Large intestine (tissue), 12 donors: ENCODE measurements at places on chromosomes 3 and 15. TPM values are rescaled to one million over a fixed set of nuclear protein-coding genes. Genes with fewer than 3 reads are reported as not detected.

Gene COL6A5
- polyA plus RNA-seq, result 2.2 TPM

Gene SI
- polyA plus RNA-seq, result 722 TPM

Gene GPR156
- 0.33 TPM for polyA plus RNA-seq

Gene CFAP161
- 0.25 TPM for polyA plus RNA-seq

DNA sequence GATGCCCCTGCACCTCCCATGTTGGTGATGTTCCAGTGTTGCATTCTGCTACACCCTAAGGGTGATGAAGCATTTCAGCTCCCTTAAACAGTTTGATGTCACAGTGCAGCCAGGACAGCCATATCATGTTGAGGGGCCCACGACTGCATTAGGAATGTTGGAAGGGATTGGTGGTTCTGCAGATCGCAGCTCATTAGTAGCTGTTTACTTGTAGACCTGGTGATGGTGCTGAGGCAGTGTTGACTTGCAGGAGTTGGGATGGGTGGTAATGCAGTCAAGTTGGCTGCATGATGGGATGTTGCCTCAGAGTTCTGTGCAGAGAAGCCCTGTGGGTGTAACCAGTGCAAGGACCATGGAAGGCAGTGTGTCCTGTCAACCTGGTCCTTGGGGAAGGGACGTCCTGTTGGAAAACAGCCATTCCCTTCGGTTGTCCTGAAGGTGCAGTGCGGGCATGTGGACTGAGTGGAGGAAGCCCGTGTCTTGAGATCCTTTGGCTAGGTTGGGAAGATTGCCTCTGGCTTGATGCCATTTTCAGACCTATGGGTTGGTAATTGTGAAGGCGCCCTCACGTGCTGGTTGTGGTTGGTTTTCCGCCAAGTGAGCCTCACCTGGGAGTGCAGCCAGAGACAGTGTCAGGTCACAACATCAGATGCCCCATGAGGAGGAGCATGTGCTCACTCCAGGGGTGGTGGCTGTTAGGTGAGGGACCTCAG lies 100.7 kb downstream of the SNRPN start:
- no peak for DNase-seq

DNA sequence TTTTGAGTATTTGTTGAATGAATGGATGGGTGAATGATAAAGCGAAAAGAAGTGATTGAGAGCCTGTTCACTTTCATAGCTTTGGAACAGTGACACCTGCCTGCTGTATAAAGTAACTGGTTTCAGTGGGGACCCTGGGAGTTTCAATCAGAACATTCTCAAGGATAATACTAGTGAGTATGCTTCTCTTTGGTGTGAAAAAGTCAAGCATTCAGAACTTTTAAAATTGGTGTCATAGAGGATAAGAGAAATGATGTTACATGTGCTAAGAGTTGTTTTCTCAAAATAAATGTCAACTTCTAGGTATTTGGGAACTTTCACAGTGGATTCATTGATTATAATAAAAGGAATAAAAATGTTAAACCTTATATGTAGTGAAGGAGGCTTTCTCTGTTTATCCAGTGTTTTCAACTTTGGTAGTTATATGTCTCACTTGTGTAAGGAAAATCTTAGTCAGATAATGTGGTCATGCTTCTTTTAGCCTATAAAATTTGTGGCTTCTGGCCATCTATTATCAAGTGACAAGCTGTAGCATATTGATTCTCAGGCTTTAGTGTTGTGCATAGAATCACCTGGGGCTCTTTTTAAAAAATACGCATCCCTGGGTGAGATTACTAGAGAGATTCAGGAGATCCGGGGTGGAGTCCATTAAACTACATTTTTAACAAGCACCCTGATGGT lies 11.9 kb downstream of the LRCH3 start:
- DNase-seq, result no peak

DNA sequence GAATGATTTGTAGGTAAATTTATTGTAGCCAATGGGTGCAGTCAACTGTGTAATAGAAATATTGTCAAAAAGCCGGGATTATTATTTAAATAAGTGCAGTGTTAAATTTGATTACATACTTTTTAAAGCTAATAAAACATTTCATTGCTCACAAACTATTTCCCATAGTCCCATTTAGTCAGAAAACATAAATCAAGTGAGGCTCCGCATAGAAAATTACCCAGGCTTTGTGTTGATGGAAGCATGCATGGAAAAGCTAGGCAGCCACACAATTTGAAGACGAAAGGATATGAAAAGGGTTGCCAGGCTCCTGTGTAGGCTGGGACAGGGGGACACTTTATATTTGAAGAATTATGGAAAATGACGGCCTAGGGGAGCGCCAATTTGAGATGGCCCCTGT lies 82.3 kb downstream of the LRTM1 start:
- no peak for DNase-seq

DNA sequence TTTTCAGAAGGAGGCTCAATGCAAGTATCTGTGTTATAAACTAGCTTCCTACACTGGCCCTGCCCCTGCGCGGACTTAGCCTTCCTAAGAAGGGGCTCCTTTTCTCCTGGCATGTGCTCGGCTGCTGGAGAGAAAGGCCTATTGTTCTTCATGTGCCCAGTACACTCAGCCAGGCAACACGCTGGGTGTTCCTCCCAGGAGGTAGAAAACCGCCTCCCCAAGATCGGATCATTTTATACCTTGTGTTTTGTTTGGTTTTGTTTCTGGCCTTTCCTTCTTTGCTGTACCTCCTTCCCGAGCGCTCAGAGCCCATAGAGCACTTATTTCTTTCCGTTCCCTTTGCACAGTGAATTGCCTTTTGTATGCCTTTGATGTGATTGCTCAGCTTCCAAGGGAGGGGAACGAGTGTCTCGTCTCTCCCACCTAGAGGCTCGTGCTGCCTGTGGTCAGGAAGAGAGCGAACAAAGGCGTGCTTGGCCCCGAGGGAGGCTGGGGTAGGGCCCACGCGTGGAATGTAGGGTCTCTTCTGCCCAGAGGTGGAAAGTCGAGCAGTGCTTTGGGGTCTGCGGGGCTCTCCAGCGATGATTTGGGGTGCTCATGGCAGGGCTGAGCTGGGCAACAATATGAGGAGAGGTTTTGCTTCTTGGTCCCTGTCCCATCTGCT lies 30.0 kb downstream of the CCNL1 start:
- DNase-seq, result no peak

DNA sequence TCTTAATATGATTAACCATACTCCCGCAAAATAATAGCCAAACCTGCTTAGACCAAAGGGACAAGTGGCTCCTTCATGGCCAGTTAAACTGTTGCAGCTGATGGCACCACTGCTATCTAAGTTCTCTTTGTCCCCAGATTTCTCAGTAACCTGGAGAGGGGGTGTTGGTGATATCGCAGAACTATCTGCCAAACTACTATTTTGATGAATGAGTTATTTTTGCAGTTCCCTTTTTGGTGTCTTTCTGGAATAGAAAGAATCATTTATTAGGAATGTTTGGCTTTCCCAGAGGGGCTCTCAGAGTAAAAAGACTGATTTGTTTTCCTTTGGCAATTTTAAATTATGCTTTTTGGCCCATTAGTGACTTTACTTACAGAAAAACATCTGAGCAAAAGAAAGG lies 33.0 kb downstream of the CLEC3B start:
- no peak for DNase-seq

- DNase-seq, result no peak
These were observed 99.1 kb upstream of the STT3B start for GRCh38 chr3:31433679-31433992.

DNA sequence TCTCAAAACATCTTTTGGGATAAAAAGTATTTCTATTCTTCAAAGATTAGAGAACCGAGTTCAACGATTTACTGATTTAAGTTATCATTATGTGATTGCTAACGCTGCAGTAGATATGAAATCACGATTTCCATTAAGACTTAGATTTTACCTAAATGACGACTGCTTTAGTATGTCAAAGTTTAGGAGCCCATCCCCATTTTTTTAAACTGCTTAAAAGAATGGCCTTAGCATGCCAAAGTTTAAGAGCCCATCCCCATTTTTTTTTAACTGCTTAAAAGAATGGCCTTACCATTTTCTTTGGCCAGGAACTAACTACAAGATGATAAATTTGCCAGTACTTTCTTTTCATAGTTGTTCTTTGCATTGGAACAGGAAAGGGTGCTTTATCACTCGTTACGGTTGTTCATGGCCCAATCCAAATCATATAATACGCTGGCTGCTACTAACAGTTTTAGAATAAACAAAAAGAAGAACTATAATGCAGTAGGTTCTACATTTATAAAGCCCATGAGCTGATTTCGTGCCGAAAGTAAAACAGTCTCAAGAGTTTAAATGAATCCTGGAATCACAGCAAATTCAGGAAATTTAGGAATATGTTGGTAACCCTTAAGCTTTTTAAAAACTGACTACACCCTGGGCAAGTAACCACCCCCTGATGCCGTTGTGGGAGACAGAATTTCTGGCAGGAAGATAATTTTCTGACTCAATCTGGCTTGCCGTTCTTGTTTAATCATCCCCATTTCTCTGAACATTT lies 869 bp upstream of the TSC22D2 start:
- no peak for DNase-seq

GRCh38 chr3:190205739-190206138 lies 85.0 kb upstream of the P3H2 start:
- no peak for DNase-seq

- no peak for DNase-seq
These were observed 36.3 kb downstream of the APBA2 start for GRCh38 chr15:28921919-28922706.

GRCh38 chr15:58454950-58455401 lies 23.2 kb downstream of the LIPC start:
- no peak for DNase-seq

- no peak for DNase-seq
These were observed 224.0 kb downstream of the CHL1 start for GRCh38 chr3:420584-420983.

DNA sequence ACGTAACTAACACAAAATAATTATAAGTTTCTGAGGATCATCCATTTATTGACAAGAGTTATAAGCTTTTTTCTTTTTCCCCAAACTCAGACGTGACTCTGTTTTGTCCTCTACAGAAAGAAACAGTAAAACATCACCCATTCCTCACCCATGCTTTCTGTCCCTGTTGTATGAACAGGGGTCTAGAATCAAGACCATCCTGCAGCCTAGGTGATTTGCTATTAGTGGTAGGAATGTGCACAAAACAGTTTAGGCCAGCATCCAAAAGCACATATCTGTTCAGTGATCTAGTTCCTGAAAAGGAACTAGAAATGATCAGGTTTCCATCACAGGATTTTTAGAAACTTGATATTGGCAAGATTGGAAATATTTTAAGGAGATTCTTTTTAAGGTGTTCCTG lies 527.6 kb downstream of the SOX2 start:
- no peak for DNase-seq

GRCh38 chr3:39329493-39329892 lies at the start of gene CCR8:
CCR8 (plus strand) TSS chr3:39329709; CDS start chr3:39332332, 2,623 bp downstream.
- DNase-seq, result no peak
